ENCODE measurements at places on chromosomes 5 and 9.

- no peak for DNase-seq
Measured at GRCh38 chr9:134642385-134643181, 980 bp downstream of the COL5A1 start.

GRCh38 chr5:124446120-124446519 lies 300.3 kb downstream of the ZNF608 start:
- DNase-seq, result no peak

- no peak for DNase-seq
Measured at GRCh38 chr5:135313405-135313804, 85.6 kb downstream of the MACROH2A1 start.

GRCh38 chr9:98707166-98708102 lies 1.3 kb downstream of the GABBR2 start:
- no peak for DNase-seq

DNA sequence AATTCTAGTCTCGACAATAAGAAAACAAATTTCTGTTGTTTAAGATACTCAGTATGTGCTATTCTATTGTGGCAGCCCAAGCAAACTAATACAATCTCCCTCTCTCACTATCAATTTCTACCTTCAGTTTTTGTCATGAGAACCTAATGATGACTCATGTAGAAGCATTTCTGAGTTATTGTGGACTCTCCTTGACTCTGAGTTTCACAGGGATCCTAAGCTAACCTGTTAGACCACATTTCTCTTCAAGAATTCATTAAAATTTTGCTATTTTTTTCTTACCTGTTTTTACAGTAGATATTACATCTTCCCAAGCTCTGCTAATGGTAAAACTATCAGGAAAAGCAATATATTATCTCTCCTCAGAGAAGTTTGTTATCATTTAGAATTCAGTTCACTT lies 599.1 kb upstream of the TYRP1 start:
- DNase-seq, result no peak

DNA sequence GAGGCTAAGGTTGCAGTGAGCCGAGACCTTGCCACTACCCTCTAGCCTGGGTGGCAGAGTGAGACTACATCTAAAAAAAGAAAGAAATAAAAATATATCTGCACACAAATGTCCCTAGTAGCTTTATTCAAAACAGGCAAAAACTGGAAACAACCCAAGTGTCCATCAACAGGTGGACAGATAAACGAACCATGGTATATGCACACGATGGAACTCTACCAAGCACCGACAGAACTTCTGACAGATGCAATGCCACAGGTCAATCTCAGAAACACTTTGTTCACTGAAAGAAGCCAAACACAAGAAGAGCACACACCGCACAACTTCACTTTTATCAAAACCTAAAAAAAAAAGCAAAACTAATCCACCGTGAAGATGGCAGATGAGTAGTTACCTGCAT lies 30.4 kb downstream of the CAMSAP1 start:
- DNase-seq, result no peak

DNA sequence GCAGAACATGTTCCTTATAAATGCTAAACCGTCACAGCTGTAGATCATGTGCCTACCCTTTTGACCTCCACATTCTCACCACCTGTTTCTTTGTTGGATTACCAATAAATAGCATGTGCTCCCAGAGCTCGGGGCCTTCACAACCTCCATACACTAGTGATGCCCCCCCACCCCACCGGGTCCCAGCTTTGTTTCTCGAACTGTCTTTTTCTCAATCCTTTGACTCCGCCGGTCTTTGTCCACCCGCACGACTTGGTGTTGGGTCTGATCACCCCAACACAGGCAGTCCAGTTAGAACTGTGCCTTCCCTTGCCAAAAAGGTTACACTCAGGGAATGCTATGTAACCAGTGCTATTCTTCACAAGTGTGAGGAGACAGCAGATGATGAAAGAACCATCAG lies 485.9 kb upstream of the C9orf72 start:
- no peak for DNase-seq

- no peak for DNase-seq
Measured at GRCh38 chr5:111553868-111554267, 41.5 kb upstream of the STARD4 start.

DNA sequence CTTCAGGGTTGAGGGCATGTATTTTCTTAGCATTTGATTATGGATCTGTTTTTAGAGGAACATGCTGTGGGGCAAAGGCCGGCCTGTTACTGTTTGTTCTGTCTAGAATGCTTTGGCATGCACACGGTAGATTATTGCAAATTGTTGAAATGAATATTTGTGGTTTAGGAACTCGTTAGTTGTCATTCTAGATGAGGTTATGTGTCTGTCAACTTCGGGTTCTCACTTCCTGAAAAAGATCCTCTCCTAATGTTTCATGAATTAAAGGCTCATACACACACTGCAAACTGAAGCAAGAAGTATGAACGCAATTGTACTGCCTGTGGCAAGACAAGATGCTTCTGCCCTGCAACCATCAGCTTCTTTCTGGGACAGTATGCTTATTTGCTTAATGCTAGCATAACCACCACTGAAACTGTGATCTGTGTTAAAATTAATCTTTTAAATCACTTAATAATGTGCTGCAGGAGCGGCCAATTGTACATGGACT lies 99.6 kb downstream of the BASP1 start:
- no peak for DNase-seq

- DNase-seq, result no peak
Measured at GRCh38 chr5:9196403-9197227, 349.3 kb downstream of the SEMA5A start.

DNA sequence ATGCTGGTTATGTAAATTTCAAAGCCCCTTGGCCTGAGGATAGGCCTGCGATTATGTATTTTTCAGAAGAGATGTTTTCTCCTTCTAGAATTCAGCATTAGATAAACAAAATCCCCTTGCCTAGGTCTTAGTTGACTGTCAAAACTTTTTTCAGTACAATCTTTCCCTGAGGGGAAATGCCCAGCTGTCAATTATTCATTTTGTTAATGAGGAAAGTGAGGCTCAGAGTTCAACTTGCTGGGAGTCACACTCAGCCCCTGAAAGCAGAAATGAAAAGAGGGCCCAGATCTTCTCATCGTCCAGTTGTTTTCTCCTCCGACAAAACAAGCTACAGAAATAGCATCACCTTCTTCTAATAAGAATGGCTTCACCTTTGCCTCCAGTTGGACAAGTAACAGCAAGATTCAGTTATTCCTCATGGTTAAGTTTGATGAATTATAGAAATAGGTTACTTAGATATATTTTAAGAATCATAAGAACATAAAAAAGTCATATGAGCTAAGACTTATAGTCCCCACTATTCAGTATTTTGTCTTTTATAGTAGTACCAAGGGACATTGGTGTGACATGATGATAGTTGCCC lies 627.1 kb upstream of the WWC1 start:
- no peak for DNase-seq
